ENCODE measurements at places on chromosomes 2 and 18.
A peak's percentile ranks its signal among the peaks of the same experiment; 100 is the strongest.

- DNase-seq: no peak
Observed at GRCh38 chr2:235857598-235857997, 310.6 kb downstream of the GBX2 start.

DNA sequence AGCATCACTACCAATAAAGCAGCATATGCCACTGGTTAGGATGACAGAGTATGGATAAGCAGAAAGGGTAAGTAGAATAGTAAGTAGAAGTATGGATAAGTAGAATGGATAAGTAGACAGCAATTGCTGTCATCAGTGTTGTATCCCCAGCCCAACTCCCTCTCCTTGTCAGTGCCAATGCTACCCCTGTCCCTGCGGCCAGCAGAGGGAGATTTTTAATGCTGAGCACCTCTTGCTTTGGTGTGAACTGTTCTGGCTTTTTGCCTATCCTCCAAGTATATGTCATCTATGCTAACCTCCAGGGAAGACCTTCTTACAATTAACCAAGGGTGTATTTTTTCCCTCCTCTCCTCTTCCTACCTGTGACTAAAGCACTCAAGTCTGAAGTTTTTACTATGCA, 136.7 kb upstream of the SPHKAP start:
- peak; percentile 12 for DNase-seq

GRCh38 chr2:192195548-192196418, 1.1 kb upstream of the TMEFF2 start:
- peak; percentile 35 for DNase-seq

- DNase-seq: no peak
Observed at GRCh38 chr2:216987252-216987821, 127.5 kb upstream of the TNP1 start.

DNA sequence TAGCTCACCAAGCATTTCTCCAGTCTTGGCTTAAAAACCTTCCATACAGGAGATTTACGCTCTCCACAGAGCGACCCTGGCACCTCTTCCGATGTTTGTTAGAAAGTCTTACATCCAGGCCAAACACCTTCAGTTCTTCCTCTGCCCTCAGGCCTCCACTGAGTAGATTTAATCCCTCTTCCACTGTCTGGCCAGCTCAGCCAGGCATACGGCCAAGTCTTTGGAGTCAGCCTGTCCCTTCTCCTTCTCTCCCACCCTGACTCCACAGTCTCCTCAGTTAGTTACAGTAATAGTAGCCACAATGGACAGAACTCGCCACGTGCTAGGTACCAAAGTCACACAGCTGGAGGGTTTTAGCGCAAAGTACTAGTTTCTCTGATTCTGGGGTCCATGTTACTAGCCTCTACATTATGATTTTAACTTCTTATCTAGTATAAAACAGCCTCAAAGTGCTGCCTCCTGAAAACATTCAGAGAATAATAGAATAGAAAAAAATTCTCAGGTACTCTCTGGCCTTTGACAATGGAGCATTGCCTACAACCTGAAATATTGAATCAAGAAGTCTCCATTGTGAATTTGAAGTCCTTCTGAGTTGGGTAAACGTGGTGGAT, 39.5 kb downstream of the THNSL2 start:
- no peak for DNase-seq

GRCh38 chr18:3054780-3055179, 41.8 kb upstream of the LPIN2 start:
- DNase-seq: no peak

DNA sequence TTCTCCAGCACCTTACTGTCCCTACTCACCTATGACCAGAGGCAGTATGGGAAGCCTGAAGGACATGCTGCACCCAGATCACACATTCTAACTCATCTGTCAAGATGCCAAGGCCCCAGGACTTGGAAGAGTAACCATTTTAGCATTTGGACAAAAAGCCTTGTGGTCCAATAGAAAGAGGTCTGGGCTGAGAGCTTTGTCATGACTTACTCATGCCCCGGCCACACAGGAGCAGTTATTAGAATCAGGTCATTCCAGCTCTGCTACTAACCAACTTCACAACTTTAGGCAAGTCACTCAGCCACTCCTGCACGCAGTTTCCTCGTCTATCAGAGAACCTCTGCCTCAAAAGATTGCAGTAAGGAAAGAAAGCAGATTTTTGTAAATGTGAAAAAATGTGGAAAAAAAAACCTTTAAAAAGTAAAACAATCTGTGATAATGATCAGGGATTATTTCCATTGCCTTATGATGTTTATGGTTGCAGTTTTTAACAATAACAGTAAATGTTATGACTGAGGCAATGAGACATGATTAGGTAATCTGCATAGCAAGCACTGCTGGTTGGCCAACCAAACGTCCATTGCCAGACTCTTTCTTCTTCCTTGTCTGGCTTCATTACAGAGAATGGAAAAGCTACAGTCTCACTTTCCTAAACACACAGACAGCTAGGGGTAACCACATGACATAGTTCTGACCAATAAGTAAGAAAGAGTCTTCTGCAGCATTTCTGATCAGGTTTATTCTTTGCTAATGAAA, 255.4 kb upstream of the CHAC2 start:
- DNase-seq: no peak

- no peak for DNase-seq
Observed at GRCh38 chr2:135821190-135821589, 15.8 kb downstream of the LCT start.

- DNase-seq: no peak
Observed at GRCh38 chr18:48018851-48019250, 88.4 kb upstream of the SMAD2 start.

GRCh38 chr2:22281033-22281432, 1103.9 kb upstream of the KLHL29 start:
- no peak for DNase-seq

GRCh38 chr2:32484937-32485336, 128.1 kb downstream of the BIRC6 start:
- peak; percentile 58 for DNase-seq

DNA sequence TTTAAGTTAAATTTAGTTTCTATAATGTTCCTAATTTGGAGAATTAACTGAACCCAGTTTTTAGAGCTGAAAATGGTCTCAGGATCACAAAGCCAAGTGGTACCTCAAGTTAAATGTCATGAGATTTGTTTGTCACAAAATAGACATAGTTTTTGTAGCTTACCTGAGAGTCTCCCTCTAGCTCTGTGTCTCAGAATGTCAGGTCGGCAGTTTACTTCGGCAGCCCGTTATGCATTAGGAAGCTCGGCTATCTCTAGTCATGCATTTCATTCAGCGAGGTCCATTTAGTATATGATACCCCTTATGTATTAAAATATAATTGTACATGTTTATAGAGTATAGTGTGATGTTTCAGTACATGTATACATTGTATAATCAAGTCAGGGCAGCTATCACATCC, 155.6 kb downstream of the EML6 start:
- no peak for DNase-seq

DNA sequence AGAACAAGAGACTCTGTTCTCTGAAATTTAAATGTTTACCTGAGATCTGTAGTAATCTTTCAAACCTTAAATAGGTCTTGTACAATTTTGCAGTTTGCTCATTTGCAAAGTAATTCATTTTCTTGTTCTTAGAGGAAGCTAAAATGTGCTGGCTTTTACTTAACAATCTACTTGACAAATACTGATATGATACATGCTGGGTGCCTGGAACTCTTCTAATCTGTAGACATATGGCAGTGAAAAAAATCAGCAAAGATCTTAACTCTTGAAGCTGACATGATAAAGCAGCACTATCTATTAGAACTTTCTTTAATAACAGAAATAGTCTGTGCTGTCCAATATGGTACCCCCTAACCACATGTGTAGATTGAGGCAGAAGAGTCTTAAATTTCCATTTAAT, 1352.8 kb upstream of the SLC39A10 start:
- DNase-seq: no peak

GRCh38 chr2:60873381-60873780, 8.0 kb upstream of the REL start:
- no peak for DNase-seq

GRCh38 chr2:234403074-234403473, 93.8 kb downstream of the ARL4C start:
- DNase-seq: no peak

All from hepatic stellate cell (primary cell).